ENCODE measurements at places on chromosomes 3 and 15. TPM values are rescaled to one million over a fixed set of nuclear protein-coding genes. Genes with fewer than 3 reads are reported as not detected.

- peak; percentile 43 for DNase-seq
- no peak overlapping the region for H3K27ac ChIP-seq
- peaks cover 11% of the 10 kb centered on the region for H3K27me3 ChIP-seq
- H3K36me3 ChIP-seq = no peaks in the 10 kb centered on the region
These were observed 160.8 kb upstream of the TLE3 start for GRCh38 chr15:70258369-70259027.

DNA sequence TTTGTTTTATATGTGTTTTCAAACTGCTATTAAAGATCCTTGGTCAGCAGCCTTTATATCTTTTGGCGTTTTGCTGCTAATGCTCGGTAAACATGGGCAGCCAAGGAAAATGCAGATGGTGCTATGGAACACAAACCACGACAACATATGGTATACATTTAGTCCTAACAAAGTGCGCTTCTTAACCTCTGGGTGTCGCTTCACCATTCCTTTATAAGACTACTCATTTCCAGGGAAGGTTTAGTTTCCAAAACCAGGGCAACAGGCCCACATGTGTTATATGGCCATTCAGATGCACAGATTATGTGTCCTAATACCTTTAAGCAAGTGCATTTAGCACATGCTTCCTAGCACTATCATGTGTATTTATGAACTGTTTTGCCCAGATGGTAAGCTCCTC is 14.7 kb downstream of the SHOX2 start:
- no peaks in the 10 kb centered on the region for H3K4me1 ChIP-seq
- H3K27me3 ChIP-seq = peaks cover 21% of the 10 kb centered on the region
- H3K4me3 ChIP-seq = no peak overlapping the region
- H3K27ac ChIP-seq = no peak overlapping the region
- DNase-seq = peak; percentile 64

The GXYLT2 gene
- polyA plus RNA-seq = 25.9 TPM

The EPHA3 gene
- 0.23 TPM for polyA plus RNA-seq
